ENCODE measurements at places on chromosomes 4 and X. TPM values are rescaled to one million over a fixed set of nuclear protein-coding genes. Genes with fewer than 3 reads are reported as not detected.

Gene GC
- 4.6 TPM for total RNA-seq

Gene C1QTNF7
- total RNA-seq, result 52.7 TPM

Gene TASL
- 1.9 TPM for total RNA-seq

DNA sequence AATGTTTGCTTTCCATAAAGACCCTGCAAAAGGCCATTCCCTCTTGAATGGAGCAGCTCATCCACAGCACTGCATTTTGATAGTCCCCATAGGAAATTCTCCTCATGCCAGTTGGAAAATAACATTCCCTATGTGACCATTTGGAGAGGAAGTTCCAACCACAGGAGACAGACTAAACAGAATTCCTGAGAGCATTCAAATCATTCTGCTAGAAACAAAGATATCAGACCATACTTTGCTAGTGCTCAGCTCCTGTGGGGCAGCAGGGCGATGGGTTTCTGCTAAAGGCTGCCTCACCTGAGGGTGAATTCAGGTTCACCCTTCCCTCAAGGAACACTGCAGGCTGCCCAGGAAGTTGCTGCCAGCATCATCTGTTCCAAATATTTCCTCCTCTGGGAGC, 58.8 kb downstream of the LNX1 start:
- no peak for DNase-seq

- no peak for DNase-seq
These were observed 86.0 kb downstream of the PJA1 start for GRCh38 chrX:69079268-69079667.

DNA sequence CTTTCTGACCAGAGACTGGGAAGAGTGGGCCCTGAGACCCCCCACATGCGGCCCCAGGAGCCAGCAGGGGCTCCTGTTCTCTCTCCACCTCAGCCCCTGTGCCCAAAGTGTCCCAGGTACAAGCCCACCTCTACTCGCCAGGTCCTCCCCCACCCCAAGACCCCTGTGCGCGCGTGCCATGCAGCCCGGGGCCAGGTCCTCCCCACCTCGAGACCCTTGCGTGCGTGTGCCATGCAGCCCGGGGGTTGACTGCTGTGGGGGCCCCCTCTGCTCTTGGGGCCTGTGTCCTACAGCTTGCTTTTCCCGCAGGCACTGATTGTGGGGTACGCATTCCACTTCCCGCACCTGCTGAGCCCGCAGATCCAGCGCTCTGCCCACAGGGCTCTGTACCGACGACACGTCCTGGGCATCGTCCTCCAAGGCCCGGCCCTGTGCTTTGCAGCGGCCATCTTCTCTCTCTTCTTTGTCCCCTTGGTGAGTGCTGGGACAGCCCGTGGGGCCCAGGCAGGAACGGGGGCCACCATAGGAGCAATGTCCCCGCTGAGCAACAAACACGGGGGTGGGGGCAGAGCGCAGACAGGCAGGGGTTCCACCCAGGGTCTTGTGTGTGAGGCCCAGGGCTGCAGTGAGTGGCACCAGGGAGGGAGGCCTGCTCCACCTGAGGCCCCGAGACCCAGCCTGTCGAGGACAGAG, 20.3 kb downstream of the DGKQ start:
- DNase-seq, result no peak
